ENCODE measurements at places on chromosomes 1 and 21.
A peak's percentile ranks its signal among the peaks of the same experiment; 100 is the strongest.

DNA sequence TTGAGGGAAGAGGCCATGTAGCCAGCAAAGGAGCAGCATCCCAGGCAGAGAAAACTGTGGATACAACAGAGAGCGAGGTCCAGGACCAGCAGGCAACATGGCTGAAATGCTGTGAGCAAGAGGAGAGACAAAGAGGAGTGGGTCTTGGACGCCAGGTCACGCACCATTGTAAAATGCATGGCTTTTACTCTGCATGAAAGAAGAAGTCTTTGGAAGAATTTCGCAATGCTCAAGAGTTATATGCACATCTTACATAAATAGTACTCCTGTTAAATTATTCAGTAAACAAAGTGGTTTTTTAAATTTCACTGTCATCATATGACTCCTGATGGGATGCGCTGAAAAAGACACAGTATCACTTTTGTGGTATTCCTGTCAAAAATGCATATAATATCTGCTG lies 3.5 kb downstream of the CD244 start:
- DNase-seq = no peak

DNA sequence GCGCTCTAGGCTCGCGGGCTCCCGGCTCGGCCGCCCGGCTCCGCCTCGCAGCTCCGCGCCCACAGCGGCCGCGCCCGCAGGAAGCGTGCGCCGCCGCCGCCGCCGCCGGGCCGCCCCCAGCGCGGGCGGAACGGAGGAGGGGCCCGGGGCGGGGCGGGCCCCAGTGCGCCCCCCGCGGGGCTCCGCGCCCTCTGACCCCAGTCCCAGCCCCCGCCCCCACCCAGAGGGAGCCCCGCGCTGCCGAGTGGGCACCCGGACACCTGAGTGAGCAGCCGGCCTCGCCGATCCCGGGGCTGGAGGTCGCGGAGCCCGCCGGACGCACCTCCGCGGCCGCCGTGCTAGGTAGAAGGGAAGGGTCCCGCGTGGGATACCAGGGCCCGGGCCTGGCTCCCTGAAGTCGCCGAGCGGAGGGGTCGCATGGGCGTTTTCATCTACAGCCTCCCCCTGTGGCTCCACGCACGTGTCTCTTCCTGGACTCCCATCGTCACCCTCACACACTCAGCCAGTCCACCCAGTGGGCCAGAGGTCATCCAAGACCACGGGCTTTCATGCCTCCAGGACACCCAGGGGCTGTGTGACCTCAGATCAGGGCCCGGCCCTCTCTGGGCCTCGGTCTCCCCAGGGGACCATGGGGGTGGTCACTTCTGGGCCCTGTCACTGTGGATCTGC lies at the start of gene SDC3:
SDC3 (minus strand) TSS at position 63 of the 669 bp plus-strand sequence. CDS start 172 bp downstream, outside the sequence.
- DNase-seq = no peak

GRCh38 chr1:228420968-228421826 lies 4.5 kb upstream of the TRIM17 start:
- DNase-seq = peak; percentile 81

DNA sequence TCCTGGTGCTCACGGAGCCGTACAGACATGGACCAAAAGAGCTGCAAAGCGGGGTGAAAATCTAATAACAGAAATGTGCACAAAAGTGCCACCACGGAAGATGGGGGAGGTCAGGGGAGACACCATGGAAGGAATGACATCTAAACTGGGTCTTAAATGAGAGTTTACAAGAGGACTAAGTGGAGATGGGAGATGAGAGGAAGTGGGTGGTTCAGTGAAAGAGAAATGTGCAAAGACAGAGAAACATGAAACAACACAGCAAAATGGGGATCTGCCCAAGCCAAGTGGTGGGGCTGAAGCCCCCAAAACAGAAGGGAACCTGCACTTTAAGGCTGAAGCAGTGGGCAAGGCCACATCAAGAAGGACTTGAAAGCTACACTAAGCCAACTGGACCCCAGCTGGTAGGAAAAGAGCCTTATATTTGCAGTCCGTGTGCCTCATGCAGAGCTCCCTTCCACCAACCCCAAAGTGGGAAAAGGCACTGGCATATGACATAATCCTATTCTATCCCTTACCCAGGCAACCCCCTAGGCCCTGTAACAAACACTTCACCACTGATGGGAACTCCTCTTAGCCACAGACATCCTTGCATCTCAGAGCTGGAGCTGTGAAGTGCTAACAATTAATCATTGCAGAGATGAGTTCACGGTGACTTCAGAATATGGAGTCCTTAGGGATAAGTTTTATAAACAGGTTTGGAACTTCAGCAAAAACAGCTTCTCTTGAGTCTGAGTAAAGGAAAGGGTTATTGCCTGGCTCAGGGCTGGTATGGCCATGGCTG lies 198.6 kb upstream of the EDN2 start:
- DNase-seq = no peak

- DNase-seq = peak; percentile 77
Measured at GRCh38 chr1:67535474-67535873, 105.3 kb upstream of the SERBP1 start.

DNA sequence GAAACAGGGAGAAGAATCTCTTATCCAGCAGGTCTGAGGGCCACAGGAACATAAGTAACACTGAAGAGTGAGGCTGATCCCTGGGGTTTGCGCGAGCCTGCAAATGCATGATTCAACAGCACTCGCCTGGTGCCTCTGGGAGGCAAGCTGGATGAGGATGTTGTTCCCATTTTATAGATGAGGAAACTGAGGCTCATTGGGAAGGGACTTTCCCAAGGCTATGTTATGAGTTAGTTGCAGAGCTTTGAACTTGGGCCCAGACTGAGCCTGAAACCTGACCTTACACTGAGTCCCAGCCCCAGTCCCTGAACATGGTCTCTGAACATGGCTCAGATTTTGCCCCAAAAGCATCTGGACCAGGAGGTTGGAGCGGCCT lies 27.7 kb upstream of the POU3F1 start:
- no peak for DNase-seq

DNA sequence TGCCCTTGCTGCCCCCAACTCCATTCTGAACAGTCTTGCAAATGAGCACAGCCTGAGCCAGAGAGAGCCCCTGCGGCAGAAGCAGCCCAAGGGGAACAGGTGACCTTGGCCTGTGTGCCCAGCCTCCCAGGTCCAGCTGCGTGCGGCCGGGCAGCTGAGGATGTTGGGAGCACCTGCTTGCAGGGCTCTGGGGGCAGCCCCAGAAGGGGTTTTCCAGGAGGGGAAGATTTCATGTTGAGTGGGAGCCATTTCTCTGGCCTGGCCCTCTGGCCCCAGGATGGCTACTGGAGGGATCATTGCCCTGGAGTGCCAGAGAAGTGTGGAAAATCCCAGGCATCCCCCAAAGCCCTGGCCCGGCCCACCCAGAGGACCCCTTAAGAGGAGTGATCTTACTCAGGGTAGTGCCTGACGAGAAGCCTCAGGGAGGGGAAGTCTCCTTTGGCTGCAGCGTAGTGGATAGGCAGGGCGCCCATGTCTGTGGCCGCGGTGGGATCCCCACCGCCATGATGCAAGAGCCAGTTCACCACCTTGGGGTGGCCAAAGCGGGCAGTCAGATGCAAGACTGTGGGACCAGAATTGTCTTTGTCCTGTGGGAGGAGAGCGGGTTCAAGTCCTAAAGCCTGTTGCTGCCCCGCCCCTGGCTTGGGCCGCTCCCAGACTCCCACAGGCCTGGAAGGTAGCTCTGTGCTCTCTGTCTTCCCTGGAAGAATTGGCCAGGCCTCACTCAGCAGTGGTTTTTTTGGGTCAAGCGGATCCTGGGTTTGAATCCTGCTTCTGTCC lies 20.6 kb upstream of the RNU1-4 start:
- no peak for DNase-seq

- DNase-seq = no peak
Measured at GRCh38 chr1:117146072-117146471, 24.5 kb upstream of the TRIM45 start.

DNA sequence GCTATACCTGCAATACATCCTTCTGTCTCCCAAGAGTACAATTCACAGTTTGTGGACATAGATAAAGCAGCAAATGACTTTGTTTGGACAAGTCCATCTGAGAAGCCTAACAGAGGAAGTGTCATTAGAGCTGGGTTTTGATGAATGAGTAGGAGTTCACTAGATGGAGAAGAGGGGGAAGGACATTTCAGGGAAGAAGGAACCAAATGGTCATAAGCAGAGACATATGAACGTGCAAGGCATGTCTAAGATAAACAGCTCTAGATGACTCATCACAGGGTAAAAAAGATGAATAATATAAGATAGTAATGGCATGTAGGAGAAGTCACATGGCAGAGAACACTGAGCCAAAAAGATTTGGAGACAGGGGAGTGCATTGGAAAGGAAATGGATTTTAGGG lies 54.5 kb downstream of the HMGB4 start:
- DNase-seq = peak; percentile 41

- no peak for DNase-seq
Measured at GRCh38 chr1:176996456-176997090, 167.9 kb downstream of the ASTN1 start.

- DNase-seq = no peak
Measured at GRCh38 chr1:72010094-72010431, 272.3 kb downstream of the NEGR1 start.

- DNase-seq = no peak
Measured at GRCh38 chr1:154822717-154823116, 47.4 kb downstream of the KCNN3 start.

DNA sequence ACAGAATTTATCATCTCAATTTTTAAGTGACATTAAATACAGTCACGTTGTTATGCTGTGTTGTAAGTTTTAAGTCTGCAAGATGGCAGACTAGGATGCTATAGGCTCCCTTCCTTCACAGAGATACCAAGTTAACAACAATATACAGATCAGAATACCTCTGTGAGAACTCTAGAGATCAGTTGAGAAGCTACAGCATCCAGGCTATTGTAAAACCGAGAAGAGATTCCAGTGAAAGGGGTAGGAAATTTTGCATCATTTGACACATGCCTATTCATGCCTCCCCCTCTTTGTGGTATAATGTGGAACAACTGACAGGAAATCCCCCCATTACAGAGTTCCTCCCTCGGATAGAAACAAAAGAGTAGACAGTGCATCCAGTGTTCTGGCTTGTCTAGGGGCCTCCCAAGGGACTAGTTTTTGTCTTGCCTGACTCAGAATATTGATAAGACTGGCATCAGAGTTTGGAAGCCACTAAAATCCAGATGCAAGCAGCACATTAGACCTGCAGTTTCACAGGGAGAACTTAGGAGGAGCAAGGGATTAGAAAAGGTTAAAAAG lies 80.6 kb downstream of the LBR start:
- DNase-seq = no peak

- no peak for DNase-seq
Measured at GRCh38 chr21:34692458-34693020, 23.7 kb downstream of the CLIC6 start.

GRCh38 chr1:185972096-185972850 lies 238.1 kb downstream of the HMCN1 start:
- no peak for DNase-seq

- no peak for DNase-seq
Measured at GRCh38 chr1:184010788-184011187, 26.7 kb downstream of the COLGALT2 start.

- DNase-seq = no peak
Measured at GRCh38 chr1:156508955-156509234, 8.3 kb upstream of the MEF2D start.

DNA sequence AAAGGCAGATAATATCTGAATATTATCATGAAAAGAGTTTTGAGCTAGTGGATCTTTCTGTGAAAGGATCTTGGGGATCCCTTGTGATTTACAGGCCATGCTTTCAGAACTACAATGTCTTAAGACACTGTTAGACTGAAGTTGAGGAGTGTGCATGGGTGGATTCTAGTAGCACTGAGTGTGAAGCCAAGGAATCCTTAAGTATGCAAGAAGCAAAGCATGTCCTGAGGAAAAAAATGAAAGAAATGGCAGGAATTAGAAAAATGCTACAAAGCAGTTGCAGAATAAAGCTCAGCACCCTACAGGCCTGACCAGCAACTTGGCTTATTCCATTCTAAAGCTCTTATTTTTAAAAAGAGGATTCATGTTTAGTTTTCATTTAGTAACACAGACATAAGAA lies 11.9 kb downstream of the STX6 start:
- no peak for DNase-seq

GRCh38 chr1:26828411-26828991 lies 2.0 kb downstream of the ZDHHC18 start:
- DNase-seq = no peak

GRCh38 chr1:156337052-156337887 lies 822 bp downstream of the CCT3 start:
- peak; percentile 29 for DNase-seq

DNA sequence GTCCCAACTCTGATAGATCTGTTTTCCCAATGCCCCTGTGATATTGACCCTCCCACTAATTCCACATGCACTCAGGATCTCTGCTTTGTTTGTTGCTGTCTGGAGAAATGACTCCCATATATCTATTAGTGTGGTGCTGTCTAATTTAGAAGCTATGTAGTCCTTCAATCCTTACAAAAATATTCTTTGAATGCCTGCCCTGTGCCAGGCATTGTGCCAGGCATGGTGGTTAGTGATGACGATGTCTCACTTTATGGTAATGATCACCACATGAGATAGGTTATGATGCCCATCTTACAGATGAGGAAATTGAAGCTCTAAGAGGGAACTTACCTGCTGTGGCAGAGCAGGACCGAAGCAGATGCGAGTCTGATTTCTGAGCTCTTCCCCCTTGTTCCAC lies 12.9 kb downstream of the MYOG start:
- no peak for DNase-seq

- no peak for DNase-seq
Measured at GRCh38 chr1:202561726-202562443, 148.4 kb downstream of the SYT2 start.

DNA sequence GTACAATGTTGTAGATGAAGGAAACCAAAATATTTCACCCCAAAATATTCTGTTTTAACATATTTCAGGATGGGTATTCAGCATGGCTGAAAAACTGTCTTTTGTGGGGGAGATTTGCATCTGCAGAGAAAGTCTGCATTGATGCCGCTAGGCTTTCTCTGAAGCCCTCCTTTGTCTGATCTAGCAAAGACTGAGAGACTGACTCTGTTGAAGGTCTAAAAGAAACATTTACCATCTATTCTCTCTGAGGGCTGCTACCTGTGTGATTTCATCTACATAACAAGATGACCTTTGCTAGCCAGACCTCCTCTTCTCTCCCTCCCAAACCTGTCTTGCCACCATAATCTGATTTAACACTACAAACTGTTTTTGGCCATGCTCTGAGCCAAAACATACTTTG lies 12.4 kb upstream of the MT1HL1 start:
- DNase-seq = no peak

- peak; percentile 61 for DNase-seq
Measured at GRCh38 chr1:46622344-46622743, 5.7 kb upstream of the MOB3C start.

DNA sequence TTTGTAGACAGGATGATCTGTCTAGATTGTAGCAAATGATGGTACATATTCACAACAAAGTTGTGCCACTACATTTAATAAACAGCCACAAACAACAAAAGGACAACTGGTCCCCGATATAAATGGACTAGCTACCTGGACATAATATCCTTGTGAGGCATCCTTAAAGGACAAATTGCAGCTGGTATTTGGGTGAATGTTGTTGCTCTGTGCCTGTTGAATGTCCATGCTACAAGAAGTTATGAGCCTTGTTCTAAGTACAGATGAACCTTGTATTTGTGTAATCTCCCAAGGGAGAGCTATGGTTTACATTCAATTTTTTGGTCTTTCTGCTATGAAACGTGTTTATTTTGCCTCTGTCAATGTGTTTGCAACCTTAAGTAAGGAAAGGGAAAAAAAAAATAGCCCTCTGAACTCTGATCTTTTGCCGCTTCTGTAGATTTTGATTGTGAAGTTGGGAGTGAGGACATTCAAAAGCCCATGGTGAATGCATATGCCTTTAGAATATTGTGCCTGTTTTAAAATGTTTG lies 26.5 kb downstream of the SFT2D2 start:
- no peak for DNase-seq

Measured in A172 (cell line).